SW480 (cell line): ENCODE measurements at places on chromosomes 5 and 9.

DNA sequence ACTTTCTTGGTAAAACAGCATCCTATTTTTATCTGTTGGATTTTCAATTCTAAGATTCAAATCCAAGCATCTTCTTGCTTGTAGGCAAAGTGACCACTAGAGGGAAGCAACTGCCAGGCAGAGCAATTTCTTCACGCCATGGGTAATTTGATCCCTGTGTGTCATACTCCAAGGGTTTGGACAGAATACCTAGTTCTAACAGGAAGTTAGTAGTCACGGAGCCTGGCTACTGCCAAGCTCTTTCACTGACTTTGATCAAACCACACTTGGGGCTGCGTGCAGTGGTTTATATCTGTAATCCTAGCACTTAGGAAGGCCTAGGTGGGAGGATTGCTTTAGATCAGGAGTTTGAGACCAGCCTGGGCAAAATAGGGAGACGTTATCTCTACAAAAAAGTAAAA, 473.6 kb upstream of the TNC start:
- peak; percentile 93 for DNase-seq

- no peak for DNase-seq
These were observed 18.1 kb upstream of the CLK4 start for GRCh38 chr5:178644826-178645545.

DNA sequence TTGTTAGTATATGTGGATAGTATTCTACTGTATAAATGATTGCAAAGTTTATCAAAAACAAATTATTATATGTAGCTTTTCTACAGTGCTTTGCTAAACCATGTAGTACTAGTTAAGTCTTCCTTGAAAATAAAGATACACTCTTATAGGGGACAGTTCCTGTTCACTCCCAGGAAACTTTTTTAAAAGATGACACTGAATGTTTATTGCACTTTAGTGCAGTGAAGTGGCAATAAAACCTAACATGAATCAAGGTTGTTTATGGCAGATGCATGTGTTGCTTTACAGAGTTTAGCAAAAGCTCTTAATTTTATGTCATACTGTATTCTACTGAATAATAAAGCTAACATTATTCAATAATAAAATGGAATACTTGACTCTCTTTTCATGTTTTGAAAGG, 51.7 kb downstream of the GABRA1 start:
- no peak for DNase-seq

GRCh38 chr9:20630241-20630943, 8.1 kb upstream of the MLLT3 start:
- no peak for DNase-seq

GRCh38 chr5:41973087-41973486, 48.0 kb downstream of the FBXO4 start:
- DNase-seq = no peak

- peak; percentile 71 for DNase-seq
These were observed 85.5 kb downstream of the TEK start for GRCh38 chr9:27194401-27195091.

DNA sequence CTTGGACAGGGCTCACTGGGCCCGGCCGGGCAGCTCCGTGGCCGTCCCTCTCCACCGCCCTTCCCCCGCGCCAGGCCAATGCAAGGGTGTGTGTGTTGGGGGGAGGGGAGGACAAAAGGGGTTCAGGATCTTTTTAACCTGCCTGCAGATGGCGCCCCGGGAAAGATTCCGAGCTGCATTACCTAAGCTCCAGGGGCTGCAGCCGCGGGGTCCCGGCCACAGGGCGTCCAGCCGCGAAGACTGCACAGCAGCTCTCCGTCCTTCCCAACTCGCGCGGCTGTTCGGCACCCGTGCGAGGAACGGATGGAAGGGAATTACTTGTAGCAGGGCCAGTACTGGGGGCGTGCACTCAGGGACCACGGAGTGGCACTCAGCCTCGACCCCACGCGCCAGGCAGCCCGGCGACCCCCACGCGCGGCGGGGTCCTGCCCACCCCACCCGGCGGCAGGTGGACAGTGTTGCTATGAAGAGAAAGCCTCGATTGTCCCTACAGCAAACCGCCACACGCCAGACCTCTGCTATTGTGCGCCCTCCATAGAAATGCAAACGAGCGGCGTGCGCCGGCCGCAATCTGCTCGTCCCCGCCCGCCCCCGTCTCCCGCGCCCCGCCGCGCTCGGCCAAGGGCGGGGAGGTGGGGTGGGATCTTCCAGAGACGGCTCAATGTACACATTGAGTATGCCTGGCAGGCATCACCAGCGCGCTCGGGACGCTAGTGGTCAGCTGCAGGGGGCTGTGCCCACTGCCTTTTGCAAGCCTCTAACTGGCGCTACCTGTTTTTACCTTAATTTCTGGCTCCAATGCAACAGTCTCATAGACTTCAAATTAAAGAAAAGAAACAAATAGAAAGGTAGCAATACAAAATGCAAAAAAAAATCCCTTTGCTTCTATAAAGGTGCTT, 796 bp upstream of the GADD45G start:
- peak; percentile 75 for DNase-seq

GRCh38 chr5:171249460-171249859, 59.6 kb upstream of the TLX3 start:
- DNase-seq = no peak

DNA sequence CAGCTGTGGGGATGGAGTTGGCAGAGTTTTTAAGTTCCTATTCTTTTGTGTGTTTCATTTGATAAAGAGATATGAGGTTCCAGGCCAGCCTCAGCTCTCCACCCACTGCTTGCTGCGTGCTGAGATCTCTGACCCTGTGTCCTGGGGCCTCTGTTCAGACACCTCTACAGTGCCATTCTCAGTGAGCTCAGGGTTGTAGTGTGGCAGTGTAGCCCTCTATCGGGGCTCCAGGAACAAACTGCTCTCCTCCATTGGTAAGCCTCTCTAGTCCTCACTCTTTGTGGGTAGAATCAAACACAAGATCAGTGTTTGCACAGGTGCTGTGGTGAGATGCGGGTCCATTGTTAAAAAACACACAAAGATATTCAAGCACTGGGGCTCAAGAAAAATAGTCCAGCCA, 386.6 kb upstream of the RPS23 start:
- no peak for DNase-seq

GRCh38 chr5:17282283-17283120, 65.1 kb downstream of the BASP1 start:
- DNase-seq = no peak

DNA sequence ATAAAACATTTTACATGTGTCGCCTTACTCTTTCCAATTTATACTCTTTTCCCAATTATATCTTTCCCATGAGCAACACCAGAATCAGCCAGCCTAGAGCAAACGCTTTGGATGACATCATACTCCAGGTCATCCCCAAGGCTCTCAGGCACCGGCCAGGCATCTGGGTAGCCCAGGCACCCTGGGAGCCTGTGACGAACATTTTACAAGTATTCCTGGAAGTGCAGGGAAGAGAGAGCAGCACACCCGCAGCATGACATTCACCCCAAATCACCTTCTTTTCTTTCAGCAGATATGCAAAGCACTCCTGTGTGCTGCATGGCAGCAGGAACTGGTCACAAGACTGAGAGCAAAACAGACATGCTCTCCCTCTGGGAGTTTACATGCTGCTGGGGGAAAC, 75.7 kb upstream of the SMIM23 start:
- DNase-seq = no peak

GRCh38 chr9:90665072-90665471, 22.4 kb upstream of the DIRAS2 start:
- DNase-seq = no peak

DNA sequence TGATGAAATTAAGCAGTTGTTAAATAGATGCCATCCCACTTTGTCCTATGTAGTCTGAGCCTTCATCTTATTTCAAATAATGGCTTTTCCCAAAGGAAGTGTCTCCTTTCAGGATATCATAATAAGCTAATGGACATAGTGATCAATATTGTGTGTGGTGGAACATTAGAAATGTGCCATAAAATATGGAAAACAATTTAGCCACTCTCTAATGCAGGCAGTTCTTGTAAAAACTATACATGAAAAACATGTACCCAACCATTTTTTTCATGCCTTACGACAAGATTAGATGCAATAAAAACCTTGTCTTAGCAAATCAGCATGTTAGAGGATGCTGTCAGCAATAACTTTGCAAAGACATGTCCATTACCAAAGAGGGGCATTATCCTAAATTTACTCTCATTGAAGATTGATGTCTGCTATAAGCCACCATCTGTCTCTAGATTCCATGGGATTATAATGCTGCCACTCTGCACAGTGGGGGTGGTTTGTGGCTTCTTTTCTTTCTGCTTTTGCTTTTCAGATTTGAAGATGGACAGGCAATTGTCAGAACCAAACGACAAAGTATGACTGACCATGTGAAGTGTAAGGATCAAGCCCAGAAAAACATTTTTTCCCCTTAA, 724.0 kb upstream of the ZNF608 start:
- no peak for DNase-seq

- no peak for DNase-seq
These were observed 185.5 kb downstream of the RGS3 start for GRCh38 chr9:113649054-113649453.

GRCh38 chr5:119373449-119373858, 17.6 kb downstream of the TNFAIP8 start:
- DNase-seq = no peak

DNA sequence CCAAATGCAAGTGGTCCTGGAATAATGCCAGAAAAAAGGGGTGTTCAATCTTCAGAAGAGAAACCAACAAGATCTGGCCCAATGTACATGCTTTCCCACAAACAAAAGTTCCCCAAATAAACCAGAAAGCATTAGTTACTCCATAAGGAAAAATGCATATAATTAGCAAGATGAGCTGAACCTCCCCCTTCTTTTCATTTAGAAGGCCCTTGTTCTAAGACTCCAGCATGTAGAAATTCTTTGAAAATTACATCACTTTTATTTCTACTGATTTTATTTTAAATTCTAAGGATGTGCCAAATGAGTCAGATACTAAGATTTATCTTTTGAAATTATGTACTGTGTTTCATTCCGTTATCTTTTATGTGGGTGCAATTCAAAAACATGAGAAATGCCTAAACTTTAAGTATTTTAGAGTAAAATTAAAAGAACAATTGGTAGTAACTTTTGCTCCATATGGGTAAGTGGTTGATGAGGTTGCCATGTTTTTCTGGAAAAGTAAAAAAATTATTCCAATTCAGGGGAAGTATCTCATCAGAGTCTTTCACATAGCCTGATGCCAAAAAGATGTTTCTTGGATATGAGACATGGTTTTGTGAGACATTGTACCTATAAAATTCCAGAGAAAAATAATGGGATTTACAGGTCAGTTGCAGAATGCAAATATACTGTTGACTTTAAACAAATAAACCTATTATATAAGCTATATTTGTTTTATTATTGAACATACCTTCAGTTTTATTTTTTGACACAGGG, 106.5 kb upstream of the CCDC112 start:
- no peak for DNase-seq

DNA sequence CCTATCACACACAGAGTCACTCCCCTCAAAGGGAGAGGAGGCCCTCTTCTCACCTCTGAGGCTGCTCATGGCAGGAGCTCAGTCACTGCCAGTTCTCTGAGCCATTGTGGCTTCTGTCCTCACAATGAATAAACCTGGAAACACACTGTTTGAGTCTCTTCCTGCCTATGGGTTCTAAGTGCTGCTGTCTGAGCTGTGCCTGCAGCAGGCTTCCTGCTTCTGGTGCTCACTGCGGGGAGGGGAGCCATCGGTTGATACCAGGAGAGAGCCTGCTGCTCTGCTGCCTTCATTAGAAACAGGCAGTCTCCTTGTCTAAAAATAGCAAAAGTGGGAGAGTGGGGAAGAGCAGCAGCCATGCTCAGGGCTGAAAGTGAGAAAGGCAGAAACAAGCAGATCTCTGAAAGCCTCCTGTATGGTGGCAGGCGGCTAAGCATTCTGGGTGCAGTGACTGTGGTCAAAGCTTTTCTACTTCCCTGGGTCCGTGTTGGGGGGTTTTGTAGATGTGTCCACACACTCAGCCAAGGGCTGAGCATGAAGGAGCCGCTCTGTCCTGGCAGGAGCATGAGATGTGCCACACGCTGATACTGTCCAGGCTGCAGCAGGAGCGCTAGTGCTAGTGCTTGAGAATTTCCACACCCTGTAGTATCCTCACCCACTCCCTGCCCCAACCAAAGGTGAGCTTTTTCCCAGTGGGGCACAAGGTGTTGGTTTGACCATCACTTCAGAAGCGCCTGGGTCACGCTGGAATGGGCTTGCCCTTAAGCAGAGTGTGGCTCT, 34.2 kb downstream of the PRKACG start:
- DNase-seq = no peak

GRCh38 chr5:138273834-138274188, 610 bp downstream of the GFRA3 start:
- no peak for DNase-seq

DNA sequence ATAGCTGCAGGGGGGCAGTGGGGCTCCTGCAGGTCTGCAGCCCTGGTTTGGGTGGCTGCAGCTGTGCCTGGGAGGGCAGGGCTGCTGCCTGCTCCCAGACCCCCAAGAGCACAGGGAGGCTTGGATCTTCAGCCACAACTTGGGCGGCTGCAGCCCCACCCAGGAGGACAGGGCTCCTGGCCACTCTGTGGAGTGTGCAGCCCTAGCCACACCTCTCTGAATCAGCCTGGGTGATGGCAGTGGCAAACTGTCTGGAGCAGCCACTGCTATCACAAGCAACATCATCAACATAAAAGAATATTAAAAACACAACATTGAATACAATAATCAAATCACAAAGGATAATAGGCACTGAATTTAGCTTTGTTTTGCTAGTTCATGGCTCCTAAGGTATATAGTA, 164.9 kb upstream of the SLC27A6 start:
- DNase-seq = no peak

DNA sequence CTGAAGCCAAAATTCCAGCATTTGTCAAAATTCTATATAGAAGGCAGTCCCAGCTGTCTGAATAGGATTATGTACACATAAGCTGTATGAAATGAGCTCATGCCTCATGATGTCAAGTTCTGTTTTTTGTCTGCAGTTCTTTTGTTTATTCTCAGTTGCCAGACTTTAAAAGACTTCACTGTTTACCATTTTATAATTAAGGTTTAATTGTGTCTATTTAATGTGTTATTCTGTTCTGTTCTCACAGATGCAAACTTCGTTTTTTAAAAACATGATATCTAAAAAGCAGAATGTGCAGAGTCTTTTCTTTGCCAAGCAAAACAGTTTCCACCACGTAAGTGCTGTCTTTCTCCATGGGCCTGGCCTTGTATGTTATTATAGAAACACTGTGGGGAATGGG, 31.1 kb downstream of the ERAP1 start:
- DNase-seq = no peak

DNA sequence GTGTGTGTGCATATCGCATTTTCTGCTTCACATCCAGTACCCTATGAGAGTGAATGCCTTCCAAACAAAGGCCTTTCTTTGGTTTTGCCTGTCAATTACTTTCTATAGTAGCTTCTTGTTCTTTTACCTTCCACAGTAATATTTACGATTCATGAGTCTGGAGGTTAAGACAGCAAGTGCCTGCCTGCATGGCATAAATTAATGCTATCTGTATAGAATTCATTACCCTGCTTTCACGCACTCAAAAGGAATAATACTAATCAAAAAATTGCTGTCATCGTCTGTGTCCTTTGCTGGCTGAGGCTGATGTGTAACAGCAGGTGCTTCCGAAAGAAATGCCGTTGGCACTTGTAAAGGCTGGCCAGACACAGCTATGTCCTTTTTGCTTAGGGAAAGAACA, 1304.4 kb upstream of the CDH6 start:
- DNase-seq = no peak
